ENCODE measurements at places on chromosomes 2 and 18.

DNA sequence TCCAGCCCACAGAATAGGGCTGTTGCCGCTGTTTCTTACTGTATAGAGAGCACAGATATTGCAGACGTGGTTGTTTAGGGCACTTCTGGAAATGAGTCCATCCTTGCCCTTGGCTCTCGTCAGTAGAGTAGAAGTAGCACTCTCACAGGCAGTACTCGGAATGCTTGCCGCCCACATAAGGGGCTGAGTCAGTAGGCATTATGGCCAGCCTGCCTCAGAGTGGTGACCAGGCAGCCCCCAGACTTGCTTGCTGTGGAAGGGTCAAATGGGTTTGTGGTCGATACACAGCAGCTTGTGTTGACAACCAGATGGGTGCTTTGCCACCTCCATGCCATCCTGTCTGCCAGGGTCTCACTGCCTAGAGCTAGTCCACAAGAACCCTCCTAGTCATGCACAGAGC, 38.7 kb downstream of the PLEKHB2 start:
- DNase-seq = no peak

DNA sequence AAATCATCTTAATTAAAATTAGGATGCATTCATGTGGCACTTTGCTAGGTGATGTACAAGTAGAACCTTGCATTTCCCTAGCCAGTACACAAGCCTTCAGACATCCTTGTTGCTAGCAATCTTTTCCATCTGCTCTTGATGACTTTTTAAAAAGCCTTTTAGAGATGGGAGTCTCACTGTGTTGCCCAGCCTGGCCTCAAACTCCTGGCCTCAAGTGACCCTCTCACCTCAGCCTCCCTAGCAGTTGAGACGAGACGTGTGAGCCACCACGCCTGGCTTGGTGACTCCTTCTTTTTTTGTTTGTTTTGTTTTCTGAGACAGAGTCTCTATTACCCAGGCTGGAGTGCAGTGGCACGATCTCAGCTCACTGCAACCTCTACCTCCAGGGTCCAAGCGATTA, 1.7 kb upstream of the CCDC88A start:
- no peak for DNase-seq

DNA sequence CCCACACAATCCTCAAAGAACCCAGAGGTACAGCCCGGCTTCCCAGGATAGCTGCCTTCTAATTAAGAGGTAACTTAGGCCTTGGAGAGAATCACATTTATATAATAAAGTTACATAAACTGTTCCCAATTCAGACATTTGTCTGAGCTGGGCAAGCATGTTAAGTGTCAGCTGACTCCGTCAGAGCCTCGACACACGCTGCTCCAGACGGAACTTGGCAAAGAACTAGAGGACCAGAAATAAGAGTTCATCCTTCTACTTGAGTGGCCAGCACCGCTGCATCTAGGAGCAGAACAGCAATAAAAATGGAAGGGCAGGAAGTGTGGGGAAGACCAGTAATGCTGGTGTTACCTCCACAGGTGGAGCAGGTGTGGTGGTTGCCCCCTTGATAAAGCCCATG, 80.5 kb downstream of the MYO5B start:
- no peak for DNase-seq

DNA sequence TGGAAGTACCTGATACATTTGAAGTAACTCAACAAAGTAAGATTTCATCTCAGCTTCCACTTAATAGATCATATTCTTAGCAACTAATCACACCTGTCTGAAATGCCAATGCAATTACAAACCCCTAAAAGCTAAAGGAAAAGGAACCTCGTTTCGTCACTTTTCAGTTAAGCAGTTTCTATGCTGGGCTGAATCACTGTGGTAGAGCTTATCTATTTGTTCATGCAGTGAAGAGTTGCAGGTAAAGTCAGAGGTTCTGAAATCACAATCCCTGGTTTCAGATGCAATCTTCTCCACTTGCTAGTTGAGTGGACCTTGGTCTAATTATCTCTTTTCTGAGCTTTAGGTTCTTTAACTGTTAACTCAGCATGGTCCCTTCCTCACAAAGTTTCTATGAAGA, 6.3 kb downstream of the HRH4 start:
- DNase-seq = no peak

GRCh38 chr2:151891566-151892194, 63.5 kb upstream of the ARL5A start:
- DNase-seq = no peak

DNA sequence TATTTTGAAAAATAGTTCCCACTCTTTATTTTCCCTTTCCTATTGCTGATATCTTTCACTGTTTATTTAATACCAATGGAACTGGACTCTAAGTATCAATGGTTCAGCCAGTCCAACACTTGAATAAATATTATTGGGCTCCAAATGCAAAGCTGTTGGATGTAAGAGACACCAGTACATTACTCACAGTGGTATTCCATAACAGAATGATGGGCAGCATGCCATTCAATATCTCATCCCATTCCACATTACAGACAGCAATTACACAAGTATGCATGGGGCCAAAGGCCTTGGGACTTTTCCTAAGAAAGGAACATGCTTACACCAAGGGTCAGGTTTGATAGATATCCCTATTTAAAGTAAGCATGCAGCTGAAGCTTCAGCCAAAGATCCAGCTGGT, 231.9 kb downstream of the RND3 start:
- no peak for DNase-seq

DNA sequence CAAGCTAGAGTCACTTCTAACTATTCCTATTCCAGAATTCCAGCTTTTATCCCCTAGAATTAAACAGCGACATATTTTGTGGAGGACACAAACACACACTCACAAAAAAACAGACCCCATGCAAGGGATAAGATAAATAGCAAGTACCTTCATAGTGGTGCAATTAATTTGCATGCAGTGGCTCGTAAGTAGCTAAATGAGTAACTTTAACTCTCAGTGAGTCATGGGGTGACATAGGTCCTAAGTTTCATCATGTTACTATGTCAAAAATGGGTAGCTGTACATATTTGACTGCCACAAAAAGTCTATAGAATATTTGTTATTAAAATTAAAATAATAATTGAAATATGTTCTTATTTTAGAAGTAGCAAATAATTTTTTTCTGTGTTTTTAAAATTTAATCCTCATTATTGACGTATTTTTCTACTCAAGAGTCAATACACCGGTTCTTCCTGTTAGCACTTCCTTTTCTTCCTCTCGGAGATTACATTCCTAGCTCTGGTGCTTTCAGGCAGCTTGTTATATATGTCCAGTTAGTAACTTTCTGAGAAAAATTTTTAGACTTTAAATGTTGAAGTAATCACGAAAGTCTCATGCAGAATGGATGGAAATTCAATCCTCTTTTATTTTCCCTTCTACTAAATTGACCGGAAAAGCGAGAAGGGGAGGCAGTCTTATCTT, 247.0 kb downstream of the KCNH7 start:
- no peak for DNase-seq

DNA sequence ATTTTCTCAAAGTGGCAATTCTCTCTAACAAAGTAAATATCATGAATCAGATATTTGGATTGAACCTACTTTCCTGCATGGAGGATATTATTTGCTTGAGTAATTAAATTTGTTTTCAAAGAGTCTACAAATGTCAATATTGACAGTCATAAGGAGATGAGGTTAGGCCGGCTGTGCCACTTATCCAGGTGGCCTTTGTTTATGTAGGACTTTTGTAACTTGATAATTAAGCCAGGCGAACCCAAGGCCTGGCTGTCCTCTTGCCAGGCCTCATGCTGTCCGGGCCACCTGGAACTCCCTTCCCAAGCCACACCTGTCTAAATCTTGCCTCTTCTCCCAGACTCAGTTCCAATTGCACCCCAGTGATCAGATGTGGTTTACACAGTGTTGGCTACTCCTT, 255.2 kb downstream of the ACKR3 start:
- no peak for DNase-seq

- no peak for DNase-seq
These were observed 776.3 kb upstream of the CDH7 start for GRCh38 chr18:64974391-64975125.

DNA sequence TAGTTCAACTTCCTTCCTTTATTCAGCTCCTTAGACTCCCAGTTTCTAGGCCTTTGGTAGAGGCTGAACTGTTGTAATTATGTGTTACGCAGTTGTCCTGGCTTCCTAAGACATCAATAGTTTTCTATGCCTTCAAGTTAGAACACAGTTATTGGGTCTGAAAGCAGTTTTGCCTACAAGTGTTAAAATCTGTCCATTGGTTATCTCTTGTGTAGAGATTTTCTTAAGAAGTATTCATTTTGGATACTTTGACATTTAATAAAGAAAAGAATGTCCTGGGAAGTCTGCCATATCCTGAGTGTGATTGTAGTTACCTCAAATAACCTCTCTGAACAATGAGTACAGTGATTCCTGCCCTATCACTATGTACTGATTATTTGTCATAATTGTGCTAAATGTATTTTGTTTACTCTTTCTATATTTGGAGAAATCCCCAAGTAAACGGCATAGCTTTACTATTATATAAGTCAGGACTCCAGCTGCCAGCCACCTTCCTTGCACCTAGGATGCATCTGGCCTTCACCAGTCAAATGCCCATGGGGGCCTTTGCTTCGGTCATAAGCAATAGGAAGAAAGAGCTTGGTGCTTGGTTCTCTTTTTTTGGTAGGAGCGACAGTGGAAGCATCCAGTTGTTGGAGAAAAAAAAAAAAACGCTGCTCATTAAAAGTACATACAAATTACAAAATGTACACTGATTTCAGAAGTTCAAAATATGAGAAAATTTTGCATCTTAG, 449.5 kb upstream of the PKDCC start:
- no peak for DNase-seq

DNA sequence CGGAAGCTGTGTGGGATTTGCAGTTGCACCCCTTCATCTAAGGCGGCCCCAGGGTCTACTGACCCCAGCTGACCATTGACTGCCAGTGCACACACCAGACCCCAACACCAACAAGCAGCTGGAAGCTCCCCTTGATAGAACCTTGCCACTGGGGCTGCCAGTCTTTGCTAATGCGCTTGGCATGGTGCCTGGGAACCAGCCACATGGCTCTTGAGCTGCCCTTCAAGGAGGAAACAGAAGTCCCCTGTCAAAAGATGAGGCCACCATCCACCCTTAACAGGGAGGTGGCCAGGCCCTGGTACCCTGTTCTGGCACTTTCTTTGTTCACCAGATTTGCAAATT, 8.6 kb downstream of the ALPI start:
- DNase-seq = no peak

DNA sequence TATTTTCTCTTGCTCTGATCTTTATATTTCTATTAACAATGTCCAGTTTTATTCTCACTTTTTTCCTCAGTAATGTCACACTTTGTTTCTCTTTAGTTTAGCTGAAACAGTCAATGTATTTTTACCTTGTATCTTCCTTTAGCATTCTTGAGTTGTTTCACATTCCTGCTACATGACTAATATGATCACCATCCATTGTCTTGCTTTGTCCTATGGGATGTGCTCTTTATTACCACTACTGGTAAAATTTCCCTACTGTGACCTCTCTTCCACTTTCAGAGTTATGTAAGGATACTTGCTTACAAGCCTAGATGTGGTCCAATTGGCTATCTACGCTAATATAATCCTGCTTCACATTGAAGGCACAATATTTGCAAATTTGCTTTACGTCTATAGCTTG, 457.9 kb downstream of the PIK3C3 start:
- DNase-seq = no peak

DNA sequence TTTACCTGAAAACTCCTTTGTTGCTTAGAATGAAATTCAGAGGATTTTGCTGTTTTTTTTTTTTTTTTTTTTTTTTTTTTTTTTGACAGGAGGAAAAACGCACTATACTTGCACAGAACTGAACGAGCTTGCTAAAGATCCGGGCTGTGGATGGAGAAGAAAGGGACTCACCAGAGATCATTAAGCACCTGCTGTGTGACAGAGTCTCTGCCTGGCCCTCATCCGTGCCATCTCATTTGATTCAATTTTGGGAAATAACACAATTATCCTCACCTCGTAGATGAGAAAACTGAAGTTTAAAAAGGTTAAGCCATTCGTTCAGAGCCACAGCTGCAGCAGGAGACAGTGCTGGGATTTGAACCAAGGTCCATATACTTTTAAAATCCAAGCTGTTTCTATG, 775.4 kb upstream of the ID2 start:
- DNase-seq = no peak

DNA sequence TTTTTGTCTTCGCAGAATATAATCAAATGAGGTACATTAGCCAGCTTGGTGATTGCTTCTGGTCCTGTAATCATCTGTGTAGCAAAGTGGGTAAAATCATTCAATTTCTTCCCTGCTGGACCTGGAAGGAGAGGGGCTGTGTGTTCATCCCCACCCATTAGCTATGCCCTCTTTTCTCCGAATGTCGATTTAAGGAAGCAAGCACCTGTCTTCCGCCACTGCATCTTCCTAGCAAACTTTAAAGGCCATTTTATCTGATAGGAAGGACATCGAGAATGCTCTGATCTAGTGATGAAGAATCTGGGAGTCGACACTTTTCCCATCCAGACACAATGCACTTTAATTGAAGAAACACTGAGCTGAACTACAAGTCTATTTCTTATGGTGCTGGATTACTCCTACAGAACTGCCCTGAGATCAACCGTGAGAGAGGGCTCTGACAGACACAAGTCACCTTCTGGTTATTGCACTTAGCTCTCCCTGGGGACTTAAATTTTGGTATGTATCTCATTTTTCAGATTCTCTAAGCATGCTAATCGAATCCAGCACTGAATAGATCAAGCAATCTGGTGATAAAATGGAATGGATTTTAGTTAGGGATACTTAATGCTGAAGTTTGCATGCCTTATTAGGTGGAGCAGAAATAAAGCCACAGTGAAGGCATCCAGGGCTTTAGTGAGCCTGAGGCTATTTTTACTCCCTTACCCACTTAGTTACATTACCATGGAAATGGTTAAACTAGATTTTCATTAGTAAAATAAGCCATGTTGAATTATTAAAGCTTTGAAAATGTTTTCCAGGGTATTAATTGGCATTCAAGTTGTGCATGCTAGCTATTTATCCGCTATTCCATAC, 1.3 kb downstream of the NYAP2 start:
- DNase-seq = no peak

DNA sequence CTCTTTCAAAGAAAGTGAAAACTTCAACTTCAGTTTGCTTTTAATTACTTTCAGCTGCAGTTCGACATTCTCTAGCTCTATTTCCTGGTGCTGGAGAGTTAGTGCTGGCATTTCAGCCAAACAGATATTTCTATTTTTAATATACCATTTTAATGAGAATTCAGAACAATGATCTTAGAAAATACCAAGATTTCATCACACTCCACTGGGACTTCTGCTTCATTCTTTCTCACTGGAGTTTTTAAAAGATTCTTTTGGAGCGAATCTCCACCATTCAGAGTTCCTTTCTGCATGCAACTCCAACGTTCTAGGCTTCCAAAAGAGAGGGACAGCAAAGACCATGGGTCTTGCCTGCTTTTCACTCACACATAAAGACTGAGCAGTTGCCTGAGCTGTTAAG, 94.2 kb downstream of the CABLES1 start:
- no peak for DNase-seq

- DNase-seq = no peak
These were observed 75.9 kb upstream of the PID1 start for GRCh38 chr2:229346816-229347540.

GRCh38 chr2:29780906-29781305, 140.5 kb downstream of the ALK start:
- DNase-seq = no peak

DNA sequence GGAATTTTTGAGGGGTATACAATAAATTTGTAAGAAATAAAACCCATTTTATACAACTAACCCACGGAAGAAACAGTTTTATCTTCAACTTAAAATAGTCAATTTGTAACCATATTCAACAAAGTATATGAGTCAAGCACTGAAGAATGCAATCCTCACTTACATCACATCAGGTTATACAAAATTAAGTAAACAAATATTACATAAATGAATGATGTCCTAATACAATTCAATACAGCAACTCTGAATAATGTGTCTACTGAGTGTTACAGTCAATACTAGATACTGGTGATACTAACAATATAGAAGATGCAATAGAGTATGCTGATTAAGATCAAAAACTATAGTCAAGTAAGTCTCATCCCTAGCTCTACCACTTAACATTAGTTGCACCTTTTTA, 58.6 kb downstream of the FANCL start:
- DNase-seq = no peak
